Right renal pelvis (tissue), 4 donors: ENCODE measurements at places on chromosomes 1 and 21. TPM values are rescaled to one million over a fixed set of nuclear protein-coding genes. Genes with fewer than 3 reads are reported as not detected.

DNA sequence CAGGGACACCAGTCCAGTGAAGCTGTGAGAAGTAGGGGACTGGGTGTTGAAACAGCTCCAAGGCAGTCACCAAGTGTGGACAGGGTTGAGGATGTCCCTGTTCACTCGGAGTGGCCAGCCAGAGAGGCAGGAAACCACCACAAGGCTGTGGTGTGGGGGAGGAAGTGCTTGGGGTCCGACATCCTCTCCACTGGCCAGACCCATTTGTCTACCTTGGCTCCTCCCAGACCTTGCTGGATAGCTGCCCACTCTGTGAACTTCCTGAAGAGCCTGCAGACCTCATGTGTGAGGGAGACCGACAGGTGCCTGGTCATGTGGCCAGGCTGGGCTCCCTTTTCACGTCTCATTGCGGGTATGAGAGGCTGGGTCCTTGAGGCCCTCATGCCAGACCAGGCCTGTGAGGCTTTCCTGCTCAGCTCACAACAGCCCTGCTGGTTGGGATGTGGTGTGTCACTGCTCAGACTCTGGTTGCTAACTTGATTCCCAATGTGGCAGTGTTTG lies 21.8 kb downstream of the CYP4B1 start:
- no peak for DNase-seq

- no peak for DNase-seq
Measured at GRCh38 chr21:38196036-38196435, 60.8 kb upstream of the KCNJ15 start.

GRCh38 chr1:17636612-17637011 lies 97.1 kb downstream of the ARHGEF10L start:
- DNase-seq: no peak

- DNase-seq: no peak
Measured at GRCh38 chr1:55143684-55144083, 71.5 kb downstream of the USP24 start.

DNA sequence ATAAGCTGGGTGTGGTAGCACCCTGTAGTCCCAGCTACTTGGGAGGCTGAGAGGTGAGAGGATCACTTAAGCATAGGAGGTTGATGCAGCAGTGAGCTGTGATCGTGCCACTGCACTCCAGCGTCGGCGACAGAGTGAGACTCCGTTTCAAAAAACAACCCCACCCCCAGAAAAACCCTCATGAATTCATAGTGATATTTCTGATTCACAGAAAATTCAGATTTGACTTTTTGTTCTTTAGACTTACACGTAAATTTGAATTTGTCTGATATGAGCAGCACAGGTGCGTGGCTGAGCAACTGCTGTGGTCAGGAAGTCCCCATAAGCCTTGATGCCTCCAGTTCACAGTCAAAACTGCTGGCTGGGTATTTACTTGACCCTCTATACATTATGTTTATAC lies 10.0 kb upstream of the MORC3 start:
- DNase-seq: no peak

DNA sequence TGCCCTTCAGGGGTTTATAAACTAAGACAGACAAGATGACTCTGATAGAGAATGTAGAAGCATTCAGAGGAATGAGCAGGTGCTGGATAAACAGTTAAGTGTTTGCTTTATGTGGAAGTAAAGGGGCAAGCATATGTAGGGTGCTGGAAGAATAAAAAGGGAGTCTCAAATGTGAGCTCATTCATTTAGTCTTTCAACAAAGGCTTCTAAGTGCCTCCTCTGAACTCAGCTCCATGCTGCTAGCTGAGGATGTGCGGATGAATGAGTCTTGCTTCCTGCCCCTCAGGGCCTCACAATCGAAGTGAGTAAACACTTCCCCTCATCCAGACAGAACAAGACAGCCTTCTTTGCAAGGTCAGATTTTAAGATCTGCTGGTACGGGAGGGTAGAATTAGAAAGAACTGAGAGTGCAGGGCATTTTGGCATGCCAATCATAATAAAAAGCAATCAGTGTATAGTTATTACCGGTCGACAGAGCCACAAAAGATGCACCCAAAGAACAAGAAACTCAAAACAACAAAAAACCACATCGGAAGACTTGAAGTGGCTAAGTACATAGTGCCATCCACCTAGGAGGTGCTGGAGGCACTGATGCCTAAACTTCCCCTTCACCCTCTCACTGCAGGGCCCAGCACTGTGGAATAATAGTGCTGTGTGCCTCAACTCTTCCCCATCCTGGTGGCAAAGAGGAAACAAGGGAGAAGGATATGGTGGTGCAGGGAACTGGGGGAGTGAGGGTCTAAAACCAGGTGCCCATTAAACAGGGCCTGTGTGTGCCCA lies 69.8 kb downstream of the TNR start:
- DNase-seq: no peak

DNA sequence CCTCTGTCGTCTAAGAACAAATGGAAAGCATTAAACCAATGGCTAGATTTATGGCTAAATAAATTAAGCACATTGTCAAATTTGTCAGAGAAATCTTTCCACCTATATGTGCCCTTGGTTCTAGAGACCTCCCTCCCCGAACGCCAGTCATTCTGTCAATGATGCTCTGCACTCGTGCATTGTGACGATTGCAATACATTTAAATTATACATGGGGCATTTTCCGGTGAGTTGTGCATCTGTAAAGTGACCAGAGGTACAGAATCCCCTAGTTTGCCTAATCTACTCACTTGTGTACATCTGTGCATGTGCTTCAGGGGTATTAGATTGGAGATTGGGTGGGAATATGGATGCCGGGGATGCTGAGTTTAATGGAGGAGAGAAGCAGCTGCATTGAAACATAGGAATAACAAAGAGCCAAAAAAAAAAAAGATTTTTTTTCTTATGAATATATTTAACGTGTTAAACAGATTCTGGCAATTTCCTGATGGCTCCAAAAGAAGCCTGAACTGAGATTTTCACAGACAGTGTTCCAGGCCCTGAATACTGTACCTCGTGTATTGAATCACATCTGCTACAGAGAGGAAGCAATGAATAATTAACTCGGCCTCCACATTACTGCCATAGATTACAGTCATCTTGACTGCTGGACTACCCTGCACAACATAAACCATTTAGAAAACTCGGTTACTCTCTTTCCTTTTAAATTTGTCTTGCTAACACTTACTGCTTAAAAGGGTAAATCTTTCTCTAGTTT lies 149.0 kb upstream of the C1orf87 start:
- DNase-seq: peak; percentile 4

GRCh38 chr1:116514708-116515525 lies 55.9 kb downstream of the CD58 start:
- DNase-seq: no peak

DNA sequence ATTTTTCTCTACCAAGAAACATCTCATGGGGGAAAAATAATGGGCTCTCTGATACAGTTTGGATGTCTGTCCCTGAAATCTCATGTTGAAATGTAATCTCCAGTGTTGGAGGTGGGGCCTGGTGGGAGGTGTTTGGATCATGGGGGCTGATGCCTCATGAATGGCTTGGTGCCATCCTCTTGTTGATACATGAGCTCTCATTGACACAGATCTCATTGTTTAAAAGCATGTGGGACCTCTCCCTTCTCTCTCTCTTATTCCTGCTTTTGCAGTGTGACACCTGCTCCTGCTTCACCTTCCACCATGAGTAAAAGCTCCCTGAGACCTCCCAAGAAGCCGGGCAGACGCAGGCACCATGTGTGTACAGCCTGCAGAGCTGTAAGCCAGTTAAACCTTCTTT lies 332.5 kb upstream of the NRIP1 start:
- no peak for DNase-seq

- DNase-seq: no peak
Measured at GRCh38 chr1:111274653-111275052, 16.0 kb upstream of the CHIA start.

DNA sequence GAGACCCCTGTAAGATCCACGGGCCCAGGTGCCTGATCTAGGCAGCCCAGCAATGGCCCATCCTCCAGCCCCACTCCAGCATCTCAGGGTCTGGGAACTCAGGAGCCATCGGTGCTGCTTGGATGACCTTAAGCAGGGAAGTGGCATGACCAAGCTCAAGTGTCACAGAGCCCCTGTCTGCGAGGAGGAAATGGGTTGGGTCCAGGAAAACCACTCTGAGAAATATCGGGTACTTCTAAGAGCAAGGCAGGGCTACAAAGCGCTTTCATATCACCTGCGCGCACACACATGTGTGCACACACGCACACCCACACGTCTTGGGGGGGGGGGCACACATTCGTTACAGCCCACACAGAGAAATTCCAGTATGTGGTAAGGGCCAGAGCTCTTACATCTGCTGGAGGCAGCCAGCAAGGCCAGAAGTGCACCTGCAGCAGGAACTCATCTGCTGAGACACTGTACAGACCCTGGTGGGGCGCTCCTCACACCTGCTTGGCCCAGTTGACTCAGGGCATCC lies 32.6 kb upstream of the SPOCD1 start:
- no peak for DNase-seq

- DNase-seq: no peak
Measured at GRCh38 chr21:28193189-28193588, 799.5 kb downstream of the LTN1 start.

DNA sequence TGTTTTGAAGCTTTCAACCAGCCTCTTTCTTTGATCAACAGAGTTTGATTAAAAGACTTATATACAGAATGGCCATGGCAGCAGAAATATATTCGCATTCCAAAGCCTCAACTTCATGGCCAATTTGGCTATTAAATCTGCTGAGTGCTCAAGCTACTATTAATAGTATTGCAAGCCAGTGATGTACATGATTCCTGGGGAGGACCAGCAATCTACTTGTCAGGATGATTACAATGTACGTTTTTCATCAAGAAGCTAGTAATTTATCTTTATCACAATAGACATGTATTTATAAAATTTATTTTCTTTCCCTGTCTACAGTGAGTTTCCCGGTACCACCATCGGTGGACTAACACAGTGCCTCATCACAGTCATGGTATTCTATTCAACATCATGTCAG lies 515.5 kb downstream of the AMY1C start:
- DNase-seq: no peak

- DNase-seq: no peak
Measured at GRCh38 chr1:162755306-162755705, 35.2 kb upstream of the HSD17B7 start.

DNA sequence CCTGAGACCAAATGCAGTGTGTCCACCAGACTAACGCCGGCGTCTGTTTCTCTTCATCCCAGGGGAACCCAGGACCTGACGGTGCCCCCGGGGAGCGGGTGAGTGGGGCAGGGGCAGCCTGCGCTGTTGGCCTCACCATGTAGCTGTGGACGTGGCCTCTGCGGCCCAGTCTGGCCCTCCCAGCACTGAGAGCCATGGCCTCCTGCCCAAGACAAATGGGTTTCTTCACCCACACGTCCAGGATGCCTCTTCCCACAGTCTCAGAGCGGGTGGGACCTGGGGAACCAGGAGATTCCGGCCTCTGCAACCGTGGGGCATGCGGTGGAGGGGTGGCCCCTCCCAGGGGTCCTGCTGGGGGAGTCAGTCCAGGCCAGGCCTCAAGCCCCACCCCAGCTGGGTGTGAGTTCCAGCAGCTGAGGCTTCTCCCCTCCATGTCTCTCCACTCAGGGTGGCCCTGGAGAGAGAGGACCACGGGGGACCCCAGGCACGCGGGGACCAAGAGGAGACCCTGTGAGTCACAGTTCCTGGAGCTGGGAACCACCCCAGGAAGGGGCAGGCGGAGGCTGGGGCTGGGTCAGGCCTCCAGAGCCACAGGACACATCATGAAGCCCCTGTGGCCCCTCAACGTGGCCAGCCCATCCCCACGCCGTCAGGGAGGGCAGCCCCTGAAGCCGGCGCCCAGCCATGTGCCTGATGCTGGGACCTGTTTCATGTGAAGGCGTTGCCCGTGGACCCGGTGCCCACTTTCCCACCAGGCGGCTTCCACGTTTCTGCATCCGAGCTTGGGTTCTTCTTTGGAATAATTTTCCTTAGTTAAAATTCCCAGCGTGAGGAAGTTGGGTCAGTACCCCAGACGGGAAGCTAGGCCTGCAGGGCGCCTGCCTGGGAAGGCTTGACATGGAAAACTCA lies 11.0 kb downstream of the COL6A1 start:
- no peak for DNase-seq

DNA sequence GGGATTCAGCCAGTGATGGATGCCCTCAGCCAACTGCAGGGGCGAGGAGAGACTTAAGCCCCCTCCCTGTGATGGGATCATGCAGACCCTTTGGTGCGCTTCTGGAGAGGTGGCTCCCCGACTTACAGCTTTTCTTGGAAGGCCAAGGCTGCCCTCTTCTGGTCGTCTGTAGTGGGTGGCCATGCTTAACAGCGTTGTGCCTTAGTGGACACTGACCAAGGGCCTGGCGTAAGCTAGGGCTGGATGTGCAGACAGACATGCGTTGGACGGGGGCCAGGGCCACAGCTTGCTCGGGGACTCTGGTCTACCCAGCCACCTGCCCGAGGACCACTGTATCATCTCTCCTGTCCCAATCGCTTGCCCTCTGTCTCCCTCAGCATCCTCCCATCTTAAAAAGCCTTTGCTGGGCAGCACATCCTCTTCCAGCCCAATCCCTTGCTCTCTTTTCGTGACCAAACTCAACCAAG lies 5.5 kb downstream of the AZIN2 start:
- DNase-seq: peak; percentile 55

DNA sequence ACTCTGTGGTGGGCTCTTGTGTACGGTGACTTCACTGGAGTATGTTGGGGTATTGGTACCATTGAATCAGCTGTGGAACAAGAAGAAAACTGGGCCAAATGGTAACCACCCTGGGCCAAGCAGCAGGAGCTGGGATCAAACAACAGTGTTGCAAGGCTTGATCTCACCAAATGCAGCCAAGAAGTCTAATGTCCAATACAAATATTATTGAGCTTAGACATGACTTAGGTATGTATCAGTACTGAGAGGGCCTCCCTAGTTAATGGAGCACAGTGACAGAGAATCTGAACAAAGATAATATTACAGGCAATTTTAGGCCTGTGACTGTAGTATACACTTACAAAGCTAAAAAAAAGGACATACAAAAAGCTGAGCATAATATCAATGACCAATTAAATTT lies 604.8 kb downstream of the PLA2G4A start:
- DNase-seq: no peak

DNA sequence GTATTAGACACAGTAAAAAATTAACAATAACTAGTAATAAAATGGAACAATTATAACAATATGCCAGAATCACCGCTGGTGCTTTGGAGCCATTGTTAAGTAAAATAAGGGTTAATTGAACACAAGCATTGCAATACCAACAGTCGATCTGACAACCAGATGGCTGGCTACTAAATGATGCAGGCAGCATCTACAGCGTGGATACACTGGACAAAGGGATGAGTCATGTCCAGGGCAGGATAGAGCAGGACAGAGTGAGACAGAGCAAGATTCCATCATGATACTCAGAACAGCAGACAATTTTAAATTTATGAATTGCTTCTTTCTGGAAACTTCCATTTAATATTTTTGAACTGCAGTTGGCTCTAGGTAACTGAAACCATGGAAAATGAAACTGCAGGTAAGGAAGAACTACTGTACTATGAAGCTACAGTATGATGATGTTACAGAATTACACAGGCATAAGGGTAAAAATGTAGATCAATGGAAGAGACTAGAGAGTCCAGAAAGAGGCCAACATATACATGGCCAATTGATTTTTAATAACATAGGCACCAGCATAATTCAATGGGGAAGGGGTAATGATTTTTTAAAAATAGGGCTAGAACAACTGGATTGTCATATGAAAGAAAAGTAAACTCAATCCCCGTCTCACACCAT lies 168.7 kb downstream of the RRAGC start:
- no peak for DNase-seq

GRCh38 chr1:1796466-1796865 lies 18.2 kb upstream of the NADK start:
- DNase-seq: no peak

The KRTAP13-2 gene
- not detected for polyA plus RNA-seq

The LCE5A gene
- not detected for polyA plus RNA-seq

The KAZN gene
- 36.9 TPM for polyA plus RNA-seq

The SERINC2 gene
- 41.4 TPM for polyA plus RNA-seq
